T-helper 2 cell treated with Interferon-gamma antibody and Interleukin-4, amounts not matched to agents 5 μg/mL and 100 μg/mL, for 36 hours (primary cell): ENCODE measurements at places on chromosomes 7 and 10.

DNA sequence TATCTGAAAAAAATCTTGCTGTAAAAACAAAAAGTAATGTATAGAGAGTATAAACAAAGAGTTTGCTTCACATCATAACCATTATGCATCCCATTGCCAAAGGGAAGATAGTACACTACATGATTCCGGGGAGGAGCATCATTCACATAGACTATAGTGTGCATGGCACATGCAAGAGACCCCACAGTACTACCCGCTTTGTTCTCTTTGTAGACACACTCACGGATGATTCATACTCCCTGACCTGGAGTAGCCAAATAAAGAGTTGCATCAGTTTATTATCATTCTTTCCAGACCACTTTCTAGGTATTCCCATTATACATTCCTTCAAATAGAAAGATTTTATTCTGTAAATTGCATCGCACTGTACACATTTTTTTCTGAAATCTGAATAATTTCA, 356.9 kb downstream of the PCDH15 start:
- no peak for DNase-seq

DNA sequence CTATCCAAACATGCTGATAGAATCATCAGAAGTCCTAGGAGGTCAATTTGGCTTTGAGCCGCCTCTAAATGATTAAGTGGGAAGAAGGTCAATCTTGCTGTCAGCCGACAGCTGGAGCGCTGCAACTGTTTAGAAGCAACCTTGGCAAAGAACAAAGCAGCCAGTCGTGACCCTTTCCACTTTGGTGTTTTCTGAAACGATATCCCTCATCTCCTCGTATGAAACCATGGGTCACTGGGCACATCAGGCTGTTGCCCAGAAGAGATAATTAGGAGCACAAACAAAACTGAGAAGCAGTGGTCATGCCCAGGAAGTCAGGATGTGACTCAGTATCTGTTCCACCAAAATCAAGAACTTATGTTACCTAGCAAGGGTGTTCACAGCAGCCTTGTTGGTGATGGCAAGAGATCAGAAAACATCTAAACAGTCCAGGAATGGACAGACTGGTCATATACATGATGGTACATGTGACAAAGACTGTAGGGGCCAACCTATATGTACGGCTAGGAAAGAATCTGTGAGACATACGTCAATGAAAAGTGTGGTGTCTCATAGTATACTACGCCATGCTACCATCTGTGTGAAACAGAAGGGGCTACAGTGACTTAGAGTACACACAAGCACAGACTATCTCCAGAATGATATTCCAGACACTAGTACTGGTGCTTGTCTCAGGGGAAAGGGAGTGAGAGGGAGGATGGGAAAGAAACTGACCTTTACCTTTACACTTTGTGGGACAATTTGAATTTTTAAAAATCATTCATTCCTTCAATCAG, 22.4 kb downstream of the STN1 start:
- no peak for DNase-seq

DNA sequence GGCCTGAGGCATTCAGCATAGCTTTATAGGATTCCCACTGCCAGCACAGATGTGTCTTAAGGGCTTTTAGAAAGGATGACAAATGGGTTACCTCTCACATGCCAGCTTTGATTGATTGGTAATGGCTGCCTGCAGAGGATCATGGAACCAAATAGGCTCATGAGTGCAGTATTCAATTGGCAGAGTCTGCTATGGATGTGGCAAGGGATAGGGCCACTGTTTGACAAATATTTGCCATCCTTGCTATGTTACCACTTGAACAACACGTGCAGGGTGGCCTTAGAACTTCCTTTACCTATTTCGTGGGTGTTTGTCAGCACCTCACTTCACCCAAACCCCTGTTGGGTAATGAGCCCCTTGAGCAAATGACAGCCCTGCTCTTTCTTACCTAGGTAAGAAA, 139.2 kb downstream of the C10orf105 start:
- DNase-seq: no peak

- DNase-seq: no peak
These were observed 12.9 kb downstream of the EXOC4 start for GRCh38 chr7:133265821-133266220.

DNA sequence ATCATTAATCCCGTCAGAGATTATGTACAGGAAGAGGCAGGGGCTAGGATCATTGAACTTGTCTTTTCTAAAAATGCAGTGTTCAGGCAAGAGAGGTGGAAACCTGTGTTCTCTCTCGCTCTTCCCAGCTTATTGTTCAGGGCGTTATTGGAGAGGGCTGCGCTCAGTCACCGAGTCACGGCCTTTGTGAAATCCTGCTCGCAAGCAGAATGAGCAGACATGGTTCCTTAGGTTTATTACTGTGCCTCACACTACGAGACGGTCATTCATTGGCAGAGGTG, 631 bp upstream of the PRKRIP1 start:
- no peak for DNase-seq

- no peak for DNase-seq
These were observed 62.4 kb upstream of the CDCA7L start for GRCh38 chr7:22008087-22008486.

- DNase-seq: no peak
These were observed 523.6 kb downstream of the PTPRN2 start for GRCh38 chr7:158063850-158064610.
